Panc1 (cell line): ENCODE measurements at places on chromosomes 1 and 21.

DNA sequence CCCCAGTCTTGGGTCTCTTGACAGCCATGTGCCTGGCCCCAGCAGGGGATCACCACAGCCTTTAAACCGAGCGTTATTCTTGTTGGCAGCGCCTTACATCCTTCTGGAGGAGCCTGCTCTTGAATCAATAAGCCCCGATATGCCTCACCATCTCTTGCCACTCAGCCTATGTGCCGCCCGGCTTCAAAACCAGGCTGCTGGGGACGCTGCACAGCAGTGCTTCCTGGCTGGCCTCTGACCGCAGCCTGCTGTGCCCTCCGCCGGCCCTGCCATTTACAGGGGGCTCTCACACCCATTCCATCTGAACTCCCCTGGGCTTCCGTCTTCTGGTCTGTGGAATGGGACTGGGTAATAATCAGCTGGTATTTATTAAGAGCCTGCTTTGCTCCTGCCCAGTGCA, 3.0 kb upstream of the PEX10 start:
- no peak for DNase-seq

DNA sequence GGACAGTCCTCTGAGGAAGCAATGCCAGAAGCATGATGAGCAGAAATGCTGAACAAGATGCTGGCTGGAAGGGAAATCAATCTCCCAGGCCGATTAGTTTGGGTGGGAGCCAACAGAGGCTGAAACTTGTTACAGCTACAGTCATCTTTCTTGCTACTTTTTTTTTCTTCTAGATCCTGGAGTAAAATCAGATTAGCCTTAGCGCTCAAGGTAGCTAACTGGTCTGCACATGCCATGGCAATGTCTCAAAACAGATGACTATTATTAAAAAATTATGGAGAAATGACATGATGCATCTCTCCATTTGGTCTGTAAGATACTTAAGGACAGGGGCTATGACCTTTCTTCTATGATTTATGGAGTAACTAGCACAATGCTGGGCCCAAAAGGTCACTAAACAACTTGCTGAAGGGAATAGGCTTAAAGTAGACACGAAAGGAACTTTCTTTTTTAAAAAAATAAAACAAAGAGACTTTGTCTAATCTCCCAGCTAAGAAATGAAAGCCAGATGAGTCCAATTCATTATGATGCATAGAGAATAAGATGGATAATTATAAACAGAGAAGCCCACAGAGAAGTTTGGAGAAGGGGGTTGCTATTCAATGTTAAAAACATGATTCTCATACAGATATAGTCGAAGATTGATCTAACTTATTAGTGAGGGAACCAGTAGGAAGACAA, 42.5 kb downstream of the UTP25 start:
- DNase-seq = no peak

- DNase-seq = no peak
Measured at GRCh38 chr1:70438529-70438928, 27.5 kb downstream of the CTH start.

DNA sequence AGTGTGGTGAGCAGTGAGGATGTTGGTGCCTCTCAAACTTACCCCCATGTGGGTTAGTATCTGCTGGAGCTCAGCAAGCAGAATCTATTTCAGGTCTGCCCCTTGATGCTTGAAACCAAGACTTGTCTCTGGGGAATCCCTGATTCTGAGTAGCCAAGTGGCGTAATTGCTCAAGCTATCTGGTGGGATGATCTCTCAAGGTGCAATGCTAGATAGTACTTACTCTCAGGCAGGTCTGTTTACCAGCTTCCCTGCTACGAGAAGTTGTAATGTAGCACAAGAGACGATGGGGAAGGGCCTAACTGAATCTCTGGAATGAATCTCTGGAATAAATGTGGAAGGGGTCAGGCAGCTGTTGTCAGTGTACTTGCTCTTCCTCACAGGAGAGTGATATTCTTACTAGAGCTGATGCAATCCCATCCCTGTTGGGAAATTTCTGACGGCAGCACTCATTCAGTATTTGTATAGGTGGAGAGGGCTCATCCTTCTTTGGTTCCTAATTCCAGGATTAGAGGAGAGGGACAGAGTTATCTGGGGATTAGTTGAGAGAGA, 65.4 kb downstream of the MACF1 start:
- DNase-seq = no peak

DNA sequence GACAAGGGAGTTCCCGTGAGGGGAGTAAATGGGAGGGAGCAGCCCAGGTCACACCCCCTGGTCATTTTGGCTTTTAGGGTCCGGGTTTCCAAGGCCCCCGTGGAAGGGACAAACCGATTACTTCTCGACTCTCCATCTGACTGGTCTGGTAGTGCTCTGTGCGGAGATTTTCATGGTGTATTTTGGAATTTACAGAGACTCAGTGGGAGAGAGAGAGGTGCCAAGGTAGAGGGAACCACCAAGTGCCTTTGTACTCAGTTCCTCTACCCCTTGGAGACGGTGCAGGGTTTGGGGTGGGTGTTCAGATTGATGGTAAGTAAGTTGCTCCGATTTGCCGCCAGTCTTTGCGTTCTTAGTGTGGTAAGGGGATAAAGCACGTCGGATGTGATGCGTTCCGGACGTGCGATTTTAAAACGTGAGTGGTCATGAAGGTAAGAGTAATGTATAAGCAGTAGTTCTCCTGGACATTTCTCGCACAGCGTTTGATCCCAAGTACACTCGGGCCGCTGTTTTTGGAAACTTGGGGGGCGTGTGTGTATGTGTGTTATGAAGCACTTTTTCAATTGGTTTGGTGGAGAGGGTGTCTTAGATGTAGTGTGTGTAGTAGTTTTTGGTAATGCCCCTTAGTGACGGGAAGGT, 682 bp downstream of the SUCO start:
- DNase-seq = no peak

DNA sequence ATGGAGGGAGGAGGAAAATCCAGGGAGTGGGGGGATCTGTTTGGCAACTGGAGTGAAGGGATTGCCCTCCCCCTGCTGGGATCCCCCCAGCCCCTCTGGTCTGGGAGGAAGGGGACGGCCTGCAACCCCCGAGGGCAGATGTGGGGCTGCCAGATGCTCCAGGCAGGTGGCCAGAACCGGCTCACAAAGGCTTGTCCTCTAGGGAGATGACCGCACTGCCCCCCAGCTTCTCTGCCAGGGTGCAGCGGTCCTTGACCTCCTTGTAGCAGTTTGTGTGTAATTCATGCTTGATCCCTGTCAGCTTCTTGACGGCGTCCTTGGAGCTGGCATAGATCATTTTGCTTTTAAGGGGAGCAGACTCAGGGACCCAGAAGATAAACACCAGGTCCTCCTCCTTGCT, 69.2 kb downstream of the ROR1 start:
- no peak for DNase-seq

DNA sequence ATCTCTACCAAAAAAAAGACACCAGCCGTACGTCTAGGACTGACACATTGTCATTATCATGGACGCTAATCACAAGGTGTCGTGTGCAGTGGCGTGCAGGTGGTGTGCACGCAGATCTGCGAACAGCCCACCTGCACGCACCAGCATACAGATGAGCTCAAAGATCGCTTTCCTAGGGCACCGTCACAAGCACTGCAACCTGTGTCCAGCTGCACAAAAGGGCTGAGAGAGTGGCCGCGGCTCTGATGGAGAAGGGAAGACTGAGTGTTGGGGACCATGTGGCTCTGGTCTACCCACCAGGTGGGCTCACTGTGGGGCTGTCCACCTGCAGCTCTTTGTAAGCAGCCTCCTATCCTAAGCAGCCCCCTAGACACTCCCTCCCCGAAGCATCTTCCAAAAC, 50.9 kb downstream of the S100B start:
- DNase-seq = no peak

DNA sequence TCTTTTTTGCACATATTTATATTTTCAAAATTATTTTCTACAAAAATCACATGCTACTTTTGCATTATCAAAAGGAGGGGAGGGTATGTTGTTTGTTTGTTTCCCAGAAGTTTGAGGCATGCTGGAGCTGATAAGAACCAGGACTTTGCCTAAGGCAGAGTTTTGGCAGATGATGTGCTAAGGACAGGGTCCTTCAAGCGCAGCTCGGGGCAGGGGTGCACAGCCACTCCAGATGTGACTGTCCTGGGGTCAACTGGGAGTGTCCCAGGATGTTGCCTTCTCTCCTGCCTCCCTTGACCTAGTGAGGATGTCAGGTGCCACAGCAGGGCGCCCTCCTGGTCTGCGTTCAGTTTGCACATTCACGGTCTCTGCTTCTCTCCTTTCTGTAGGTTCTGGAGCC, 42.6 kb upstream of the SRRM1 start:
- DNase-seq = no peak

DNA sequence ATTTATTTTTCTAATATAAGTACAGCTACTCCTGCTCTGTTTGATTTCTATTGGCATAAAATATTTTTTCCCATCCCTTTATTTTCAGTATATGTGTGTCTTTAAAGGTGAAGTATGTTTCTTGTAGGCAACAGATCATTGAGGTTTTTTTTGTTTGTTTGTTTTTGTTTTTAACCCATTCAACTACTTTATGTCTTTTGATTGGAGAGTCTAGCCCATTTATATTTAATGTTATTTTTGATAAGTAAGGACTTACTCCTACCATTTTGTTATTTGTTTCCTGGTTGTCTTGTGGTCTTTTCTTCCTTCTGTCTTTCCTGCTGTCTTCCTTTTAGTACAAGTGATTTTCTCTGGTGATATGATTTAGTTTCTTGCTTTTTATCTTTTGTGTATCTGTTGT, 285.1 kb upstream of the PROX1 start:
- no peak for DNase-seq

GRCh38 chr1:111669268-111669667, 49.7 kb downstream of the RAP1A start:
- no peak for DNase-seq

DNA sequence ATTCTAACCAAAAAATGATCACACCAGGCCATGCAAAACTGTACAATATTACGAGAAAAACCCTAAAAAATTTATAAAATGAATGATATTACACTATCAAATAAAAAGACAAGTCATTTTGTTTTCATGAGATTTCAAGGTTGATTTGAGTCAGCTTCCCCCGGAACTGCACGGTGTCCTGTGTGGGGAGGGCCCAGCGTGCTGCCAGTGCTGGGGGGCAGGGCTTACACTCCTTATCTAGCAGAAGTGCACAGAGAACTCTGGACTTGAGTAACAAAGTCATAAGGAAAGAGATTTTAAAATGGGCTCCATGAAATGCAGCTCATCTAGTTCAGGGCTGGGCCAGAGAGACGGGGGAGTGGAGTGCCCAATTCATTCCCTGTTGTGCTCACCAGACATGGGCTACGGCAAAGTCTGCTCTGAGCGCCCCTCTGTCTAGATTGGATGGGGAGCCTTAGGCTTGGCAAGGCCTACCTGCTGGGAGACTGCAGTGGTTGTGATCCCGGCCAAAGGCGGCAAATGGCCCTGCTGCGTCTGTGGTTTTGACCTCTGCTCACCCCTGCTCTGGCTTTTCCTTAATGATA, 50.1 kb downstream of the COQ8A start:
- no peak for DNase-seq

- DNase-seq = no peak
Measured at GRCh38 chr1:41025979-41026819, 4.7 kb upstream of the SLFNL1 start.

- DNase-seq = no peak
Measured at GRCh38 chr1:240965581-240966091, 353.7 kb upstream of the GREM2 start.

- no peak for DNase-seq
Measured at GRCh38 chr1:118902711-118903191, 85.4 kb downstream of the TBX15 start.

- no peak for DNase-seq
Measured at GRCh38 chr1:181010789-181011188, 11.9 kb downstream of the STX6 start.
